ENCODE measurements at places on chromosomes 1 and 21.
A peak's percentile ranks its signal among the peaks of the same experiment; 100 is the strongest.

- no peak for DNase-seq
Observed at GRCh38 chr1:154301582-154301981, 19.3 kb upstream of the AQP10 start.

DNA sequence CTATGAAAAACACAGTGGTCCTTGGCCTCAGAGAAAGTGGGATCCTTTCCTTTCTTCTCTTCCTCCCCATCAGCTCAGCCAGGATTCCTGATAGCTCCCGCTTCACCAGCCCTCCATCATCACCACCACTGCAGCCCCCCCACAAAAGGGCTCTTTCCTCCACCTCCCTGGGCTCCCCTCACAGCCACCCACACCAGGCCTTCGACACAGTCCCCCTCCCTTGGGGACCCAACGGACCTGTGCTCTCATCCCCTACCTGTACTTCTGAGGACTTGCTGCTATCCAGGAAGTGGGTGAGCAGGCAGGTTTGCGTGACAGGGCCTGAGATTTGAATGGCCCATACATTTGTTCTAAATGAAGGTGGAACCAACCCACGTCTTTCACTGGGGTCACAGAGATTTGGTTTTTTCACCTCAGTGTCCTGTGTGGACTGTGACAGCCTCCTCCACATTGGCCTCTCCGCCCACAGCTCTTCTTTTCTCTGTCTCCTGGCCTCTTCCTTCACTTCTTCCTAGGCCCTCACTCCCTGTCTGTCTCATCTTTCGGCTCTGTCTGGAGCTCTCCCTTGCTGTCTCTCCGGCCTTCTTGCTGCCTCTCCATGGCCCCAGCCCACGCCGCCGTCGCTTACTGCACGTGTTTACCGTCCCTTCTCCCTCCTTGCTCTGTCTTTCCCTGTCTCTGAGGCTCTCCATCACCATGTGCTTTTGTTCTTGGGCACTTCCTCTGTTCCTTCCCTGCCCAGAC is 238.6 kb downstream of the FOXD2 start:
- DNase-seq = no peak

DNA sequence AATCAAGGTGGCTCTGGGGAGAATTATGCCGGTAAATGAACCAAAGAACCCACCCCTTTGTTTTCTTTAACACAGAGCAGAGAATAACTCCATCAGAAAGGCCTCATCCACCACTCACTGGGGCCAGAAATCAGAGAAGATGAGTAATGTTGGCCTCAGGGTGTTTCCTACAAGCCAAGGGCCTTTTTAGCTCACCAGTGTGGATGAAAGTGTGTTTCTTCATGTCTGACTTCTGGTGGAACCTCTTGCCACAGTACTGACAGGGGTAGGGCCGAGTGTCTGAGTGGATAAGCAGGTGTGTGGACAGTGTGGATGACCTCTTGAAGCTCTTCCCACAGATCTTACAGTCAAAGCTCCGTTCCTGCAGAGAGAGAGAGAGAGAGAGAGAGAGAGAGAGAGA is 8.3 kb downstream of the GFI1 start:
- no peak for DNase-seq

- DNase-seq = no peak
Observed at GRCh38 chr21:24223624-24224023, 1383.7 kb downstream of the MRPL39 start.

- DNase-seq = no peak
Observed at GRCh38 chr1:119112791-119113190, 27.7 kb downstream of the WARS2 start.

GRCh38 chr1:154599658-154600057 is 8.3 kb downstream of the ADAR start:
- DNase-seq = no peak

DNA sequence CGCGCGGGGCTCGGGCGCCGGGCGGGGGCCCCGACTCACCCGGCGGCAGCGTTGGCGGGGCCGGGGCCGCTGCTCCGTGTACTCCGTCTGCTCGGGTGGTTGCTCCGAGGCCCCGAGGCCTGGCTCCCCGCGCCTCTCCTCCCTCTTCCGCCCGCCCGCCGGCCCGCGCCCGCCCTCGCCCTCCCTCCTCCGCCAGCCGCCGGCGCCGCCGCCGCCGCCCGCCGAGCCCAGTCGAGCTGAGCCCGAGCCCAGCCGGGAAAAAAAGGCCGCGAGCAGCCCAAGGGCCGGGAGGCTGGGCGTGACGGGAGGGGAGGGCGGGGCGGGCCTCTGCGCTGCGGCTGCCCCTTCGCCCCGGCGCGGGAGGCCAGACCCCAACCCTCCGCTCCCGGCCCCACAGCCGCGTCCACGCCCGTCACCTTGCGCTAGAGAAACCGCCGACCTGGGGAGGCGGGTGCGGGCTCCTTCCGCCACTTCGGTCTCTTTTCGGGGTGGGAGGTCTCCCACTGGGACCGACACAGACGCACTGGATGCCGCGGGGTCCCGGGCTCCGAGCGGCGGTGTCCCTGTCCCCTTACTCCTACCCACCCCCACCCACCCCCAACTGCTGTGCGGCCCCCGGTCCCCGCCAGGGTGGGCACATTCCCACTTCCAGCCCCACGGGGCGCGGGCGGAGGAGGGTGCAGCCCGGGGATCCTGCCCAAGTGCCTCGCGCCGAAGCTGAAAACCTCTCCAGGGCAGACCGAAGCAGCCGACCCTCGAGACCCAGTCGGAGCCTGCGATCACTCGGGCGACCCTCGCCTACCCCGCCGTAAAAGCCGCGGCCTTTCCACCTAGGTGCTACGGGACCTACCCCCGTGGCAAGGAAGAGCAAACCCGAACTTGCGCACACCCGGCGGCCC is at the start of gene CERS2:
Gene CERS2, minus strand, starts transcription at position 256 of the 899 bp plus-strand sequence. CDS start 5,745 bp downstream, outside the sequence.
- DNase-seq = peak; percentile 84

- no peak for DNase-seq
Observed at GRCh38 chr1:204080163-204080903, 7.4 kb downstream of the SOX13 start.

DNA sequence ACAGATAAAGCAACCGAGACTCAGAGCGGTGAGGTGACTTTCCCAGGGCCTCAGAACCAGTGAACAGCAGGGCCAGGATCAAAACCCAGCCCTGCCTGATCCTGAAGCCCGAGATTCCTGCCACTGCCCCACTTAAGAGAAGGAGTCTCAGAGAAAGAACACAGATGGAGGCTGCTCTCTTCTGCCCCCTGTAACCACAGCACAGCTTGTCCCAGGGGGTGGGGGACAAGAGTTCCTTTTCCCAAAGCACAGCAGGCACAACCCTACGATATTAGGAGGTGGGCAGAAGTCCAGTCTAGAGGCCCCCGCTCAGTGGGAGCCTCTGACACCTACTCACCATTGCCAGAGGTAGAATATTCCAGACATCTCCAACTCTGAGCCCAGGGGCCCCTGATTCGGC is 24.0 kb upstream of the VWA5B1 start:
- no peak for DNase-seq

GRCh38 chr1:11705596-11705995 is 14.1 kb downstream of the DRAXIN start:
- DNase-seq = no peak

- no peak for DNase-seq
Observed at GRCh38 chr1:62516600-62516999, 79.8 kb downstream of the USP1 start.

GRCh38 chr1:230851291-230851691 is 17.0 kb downstream of the C1orf198 start:
- no peak for DNase-seq

GRCh38 chr1:153348511-153349362 is at the start of gene PGLYRP4:
Gene PGLYRP4, minus strand, starts transcription at chr1:153348841. Its CDS starts 909 bp downstream, at chr1:153347932.
- no peak for DNase-seq

DNA sequence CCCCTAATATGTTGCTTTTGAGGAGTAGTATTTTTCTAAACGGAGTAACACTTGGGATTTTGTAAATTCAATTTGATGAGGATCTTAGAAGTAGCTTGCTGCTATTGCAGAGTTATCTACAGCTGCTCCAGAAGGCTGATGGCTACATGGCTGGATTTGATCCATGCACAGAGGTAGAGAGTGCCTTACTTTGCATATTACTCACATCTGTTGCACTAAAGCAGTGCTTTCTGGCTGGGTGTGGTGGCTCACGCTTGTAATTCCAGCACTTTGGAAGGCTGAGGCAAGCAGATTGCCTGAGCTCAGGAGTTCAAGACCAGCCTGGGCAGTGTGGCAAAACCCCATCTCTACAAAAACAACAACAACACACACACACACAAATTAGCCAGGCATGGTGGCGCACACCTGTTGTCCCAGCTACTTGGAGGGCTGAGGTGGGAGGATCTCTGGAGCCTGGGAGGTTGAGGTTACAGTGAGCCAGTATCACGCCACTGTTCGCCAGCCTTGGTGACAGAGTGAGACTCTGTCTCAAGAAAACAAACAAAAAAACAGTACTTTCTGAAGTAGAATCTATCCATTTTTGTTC is 24.6 kb downstream of the RALGPS2 start:
- no peak for DNase-seq

DNA sequence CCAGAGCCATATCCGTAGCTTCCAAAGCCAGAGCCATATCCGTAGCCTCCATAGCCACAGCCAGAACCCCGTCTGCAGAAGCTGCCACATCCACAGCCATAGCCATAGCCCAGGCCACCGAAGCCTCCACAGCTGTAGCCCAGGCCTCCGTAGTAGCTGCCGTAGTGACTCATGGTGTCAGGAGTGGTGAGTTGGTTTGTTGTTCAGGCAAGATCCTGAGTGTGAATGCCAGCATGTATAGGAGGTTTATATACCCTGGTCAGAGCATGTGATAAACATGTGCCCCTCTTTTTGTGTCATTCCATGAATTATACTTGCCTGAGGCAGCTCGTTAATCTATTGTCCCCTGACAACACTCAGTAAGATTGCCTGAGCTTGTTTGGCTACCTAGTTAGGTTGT is at the start of gene KRTAP19-1:
Gene KRTAP19-1, minus strand, starts transcription at position 223 of the 400 bp plus-strand sequence. Its CDS starts 50 bp downstream, at position 173.
- no peak for DNase-seq

DNA sequence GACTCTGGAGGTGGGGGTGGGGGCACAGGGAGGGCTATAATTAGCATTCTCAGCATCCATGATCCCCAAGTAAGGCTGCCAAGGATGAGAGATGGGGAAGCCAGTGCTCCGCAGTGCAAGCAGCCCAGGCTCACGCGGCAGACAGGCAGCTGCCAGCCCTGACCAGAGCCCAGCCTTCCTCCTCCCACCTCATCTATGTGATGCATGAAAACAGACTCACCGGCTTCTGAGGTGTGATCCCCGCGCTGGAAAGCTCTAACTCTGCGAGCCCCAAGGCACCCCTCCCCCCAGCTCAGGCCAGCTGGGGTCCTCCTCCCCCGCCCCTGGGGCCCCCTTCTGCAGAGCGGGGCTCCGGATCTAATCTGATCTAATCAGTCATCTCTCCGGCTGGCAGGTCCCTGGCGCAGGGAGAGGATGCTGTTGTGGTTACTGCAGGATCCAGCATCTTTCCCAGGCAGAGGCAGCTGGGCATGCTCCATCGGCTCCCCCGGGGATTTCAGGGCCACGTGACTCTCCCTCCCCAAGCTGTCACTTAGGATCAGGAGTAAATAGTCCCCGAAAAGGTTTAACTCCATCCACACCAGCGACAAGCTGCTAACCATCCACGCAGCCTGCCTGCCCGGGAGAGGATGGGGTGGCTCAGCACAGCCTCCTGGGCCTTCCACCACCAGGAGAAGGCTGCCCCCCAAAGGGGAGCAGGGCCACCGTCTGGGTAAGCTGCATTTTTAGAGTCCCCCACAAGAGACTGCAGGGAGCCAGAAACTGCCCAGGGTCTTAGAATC is at the start of gene PLEKHA6:
Gene PLEKHA6, minus strand, starts transcription at position 456 of the 782 bp plus-strand sequence. CDS start 86,202 bp downstream, outside the sequence.
- no peak for DNase-seq

- no peak for DNase-seq
Observed at GRCh38 chr1:58664881-58665280, 35.0 kb downstream of the MYSM1 start.

- no peak for DNase-seq
Observed at GRCh38 chr1:101284021-101284420, 47.2 kb downstream of the S1PR1 start.

DNA sequence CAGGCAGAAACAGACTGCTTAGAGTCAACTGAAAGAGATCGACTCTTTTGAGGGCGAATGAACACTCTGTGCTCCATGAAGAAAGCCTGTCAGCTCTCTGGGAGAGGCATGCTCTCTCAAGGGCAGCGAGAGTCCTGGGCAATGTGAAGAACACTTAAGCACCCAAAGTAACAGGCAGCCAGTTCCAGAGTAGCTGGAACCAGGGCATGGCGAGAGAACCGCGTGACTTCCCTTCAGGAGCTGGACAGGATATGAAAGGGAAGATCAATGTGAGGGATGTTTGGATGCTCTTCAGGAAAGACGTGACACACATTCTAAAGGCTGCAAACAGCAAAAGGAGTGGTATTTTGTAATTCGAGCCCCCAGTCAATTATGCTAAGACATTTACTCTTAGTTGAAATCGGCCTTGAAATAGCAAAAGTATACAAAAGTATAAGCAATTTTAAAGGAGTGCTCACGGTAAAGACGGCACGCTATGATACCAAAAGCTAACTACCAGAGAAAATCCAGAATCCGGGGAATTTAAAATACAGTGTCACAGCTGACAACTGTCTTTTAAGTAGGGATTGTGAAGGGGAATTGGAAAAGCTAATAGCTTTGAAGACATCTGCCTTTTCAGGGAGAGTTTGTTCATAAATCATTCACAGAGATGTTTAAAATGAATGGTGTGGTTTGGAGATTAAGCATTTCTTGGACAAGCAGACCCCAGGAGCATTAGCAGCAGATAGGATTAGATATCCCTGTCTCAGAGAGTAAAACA is 20.8 kb downstream of the ADAMTS5 start:
- no peak for DNase-seq

DNA sequence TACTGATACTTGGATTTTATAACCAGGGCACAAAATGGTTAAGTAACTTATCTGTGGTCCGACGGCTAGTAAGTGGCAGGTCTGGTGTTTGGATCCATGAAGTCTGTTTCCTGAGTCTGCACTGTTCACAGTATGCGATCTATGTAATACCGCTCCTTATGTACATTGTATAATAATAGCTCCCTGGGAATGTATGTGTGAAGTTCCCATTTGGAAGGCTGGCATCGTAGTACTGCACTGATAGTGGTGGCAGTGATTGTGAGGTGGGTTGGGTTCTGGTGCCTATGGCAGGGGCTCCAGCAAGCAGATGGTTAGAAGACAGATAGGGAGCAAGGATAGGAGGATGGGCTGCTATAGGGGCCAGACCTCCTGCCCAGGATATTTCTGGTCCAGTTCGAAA is 25.3 kb downstream of the ITSN1 start:
- DNase-seq = no peak

- peak; percentile 12 for DNase-seq
Observed at GRCh38 chr1:59592924-59593323, 221.8 kb upstream of the HOOK1 start.

- DNase-seq = no peak
Observed at GRCh38 chr1:151852733-151853132, 779 bp downstream of the THEM5 start.

GRCh38 chr1:64378826-64379225 is 91.1 kb upstream of the CACHD1 start:
- no peak for DNase-seq

- DNase-seq = no peak
Observed at GRCh38 chr1:6268415-6268814, 7.5 kb upstream of the GPR153 start.

GRCh38 chr1:201377611-201378092 is at the start of gene TNNT2:
Gene TNNT2, minus strand, starts transcription at chr1:201377680. Its CDS starts 4,426 bp downstream, at chr1:201373254.
- DNase-seq = no peak
